ENCODE measurements at places on chromosomes 7 and 10. TPM values are rescaled to one million over a fixed set of nuclear protein-coding genes. Genes with fewer than 3 reads are reported as not detected.

GRCh38 chr7:91434836-91435235 lies 170.6 kb downstream of the FZD1 start:
- DNase-seq: peak; percentile 22

DNA sequence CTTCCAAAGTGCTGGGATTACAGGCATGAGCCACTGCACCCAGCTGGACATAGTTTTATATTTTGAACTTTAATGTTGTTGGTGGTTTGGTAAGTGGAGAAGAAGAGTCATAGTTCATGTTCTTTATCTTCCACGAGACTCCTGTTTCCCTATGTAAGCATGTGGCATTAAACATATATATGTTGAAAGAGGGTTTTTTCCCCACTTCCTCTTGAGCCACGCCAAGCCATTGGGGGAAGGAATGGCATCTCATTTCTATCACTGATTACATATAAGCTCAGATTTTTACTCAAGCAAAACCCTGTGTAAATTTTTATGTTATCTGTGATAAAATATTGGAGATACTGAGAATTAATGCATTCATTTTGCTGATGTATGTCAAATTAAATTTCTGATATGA lies 300.4 kb downstream of the PHF14 start:
- DNase-seq: no peak

GRCh38 chr7:22909917-22910316 lies 87.3 kb upstream of the TOMM7 start:
- no peak for DNase-seq

GRCh38 chr7:23474829-23475575 lies 4.7 kb upstream of the IGF2BP3 start:
- DNase-seq: no peak

DNA sequence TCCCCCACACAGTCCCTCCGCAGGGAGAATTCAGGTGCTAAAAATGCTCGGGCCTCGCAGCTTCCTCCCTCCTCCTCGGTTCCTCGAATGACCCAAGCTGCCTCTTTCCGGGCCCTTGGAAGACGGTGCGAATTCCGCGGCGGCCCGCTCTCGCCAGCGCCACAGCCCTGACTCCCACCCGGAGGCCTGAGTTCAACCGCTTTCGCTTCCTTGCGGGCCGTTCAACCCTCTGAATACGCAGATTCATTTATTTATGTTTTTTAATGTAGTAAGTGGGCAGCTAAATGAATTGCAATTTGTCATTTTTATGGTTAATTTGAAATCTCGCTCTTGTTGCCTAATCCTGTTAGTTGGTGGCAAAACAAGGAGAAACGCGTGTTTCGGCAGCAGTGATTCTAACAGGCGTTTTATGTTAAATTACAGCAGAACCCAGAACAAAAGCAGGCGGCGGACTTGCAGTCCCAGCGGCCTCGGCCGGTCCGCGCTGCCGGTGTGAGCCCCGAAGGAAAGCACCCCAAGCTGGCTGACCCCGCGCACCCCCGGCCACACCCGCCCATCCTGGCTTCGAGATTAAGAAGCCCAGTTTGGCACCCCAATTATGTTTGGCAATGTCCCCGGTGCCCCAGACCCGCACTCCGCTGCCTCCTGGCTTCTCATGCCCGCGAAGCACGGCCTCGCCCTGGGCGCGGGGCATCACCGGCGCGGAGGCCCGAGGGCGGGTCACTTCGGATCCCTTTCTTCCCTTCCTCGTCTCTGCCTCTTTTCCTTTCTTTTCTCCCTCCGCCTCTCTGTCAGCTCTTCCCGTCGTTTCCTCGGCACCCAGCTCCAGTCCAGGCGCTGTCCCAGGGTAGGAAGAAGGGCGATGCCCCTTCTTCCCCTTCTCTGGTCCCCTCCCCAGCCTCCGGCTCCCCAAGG lies 75.9 kb downstream of the INSIG1 start:
- no peak for DNase-seq

GRCh38 chr7:33190688-33191304 lies 61.4 kb downstream of the BBS9 start:
- no peak for DNase-seq

- DNase-seq: no peak
Observed at GRCh38 chr7:136702913-136703312, 165.5 kb upstream of the CHRM2 start.

- DNase-seq: no peak
Observed at GRCh38 chr7:86775203-86775602, 131.5 kb downstream of the GRM3 start.

DNA sequence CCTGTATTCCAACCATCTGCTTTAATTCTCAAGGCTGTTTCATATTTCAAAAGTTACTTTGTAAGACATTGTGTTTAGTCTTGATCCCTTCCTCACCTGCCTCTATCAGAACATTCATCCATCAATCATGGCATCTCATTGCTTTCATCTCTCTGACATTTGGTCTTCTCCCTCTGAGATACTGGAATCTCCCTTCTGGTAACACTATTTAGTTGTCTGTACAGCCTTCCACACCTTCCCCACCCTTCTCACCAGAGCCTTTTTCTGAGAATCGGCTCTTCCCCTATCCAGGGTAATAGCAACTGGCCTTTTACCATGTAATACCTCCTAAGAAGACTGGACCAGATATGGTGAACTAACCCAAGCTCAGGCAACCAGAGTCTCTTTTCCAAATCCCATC lies 10.1 kb downstream of the CACNA2D1 start:
- DNase-seq: no peak

DNA sequence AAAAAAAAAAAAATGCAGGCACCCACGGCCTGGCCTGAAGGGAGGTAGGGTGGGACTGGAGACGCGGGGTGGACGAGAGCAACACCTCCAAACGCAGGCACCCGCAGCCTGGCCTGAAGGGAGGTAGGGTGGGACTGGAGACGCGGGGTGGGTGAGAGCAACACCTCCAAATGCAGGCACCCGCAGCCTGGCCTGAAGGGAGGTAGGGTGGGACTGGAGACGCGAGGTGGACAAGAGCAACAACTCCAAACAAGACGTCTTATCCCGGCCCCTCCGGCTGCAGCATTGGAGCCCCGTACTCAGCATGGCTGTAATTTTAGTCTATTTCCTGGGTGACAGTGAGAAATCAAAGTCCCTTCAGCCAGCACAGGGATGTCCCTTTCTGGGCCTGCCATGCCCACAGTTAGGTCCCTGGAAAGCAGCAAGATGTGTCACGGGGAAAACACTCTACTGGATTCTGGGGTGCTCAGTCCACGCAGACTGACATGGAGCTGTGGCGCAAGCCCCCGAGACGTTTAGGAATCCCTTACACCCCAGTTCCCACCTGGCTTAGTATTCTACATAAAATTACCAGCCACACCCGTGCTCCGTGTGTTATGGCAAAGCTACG lies 119.9 kb downstream of the WDR37 start:
- no peak for DNase-seq

DNA sequence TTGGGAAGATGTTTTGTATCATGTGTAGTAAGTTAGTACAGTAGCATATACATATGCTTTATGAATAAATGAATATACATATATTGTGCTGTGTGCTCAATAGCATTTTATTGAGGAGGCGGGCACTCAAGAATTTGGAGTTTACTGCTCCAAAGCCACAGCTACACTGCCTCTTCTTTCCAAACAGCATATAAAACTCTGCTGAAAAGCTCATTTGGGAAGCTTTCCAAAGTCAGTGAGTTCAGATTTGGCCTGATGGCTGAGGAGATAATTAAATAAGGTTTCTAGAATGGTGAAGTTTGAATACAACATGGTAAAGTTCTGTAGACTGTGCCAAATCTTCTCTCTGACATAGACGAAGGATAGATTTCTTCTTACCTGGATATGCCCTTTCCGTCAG lies 29.8 kb downstream of the CDK1 start:
- no peak for DNase-seq

- DNase-seq: no peak
Observed at GRCh38 chr10:71073451-71074175, 138.8 kb upstream of the UNC5B start.

DNA sequence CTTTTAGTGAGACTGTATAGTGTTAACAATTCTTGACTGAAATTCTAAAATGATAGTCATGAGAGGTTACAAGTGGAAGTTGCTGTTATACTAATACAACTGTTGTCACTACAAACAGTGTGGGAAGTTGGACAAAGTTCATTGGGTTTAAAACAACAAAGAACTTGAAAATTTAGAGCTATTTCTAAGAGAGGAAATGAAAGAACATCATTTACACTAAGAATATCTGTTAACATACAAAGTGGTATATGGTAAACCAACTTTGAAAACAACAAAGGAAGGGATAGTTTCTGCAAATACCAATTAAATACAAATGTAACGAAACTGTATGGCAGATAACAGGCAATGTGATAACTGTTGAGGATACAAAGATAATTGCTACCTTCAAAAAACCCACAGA lies 11.6 kb downstream of the MTPN start:
- no peak for DNase-seq

DNA sequence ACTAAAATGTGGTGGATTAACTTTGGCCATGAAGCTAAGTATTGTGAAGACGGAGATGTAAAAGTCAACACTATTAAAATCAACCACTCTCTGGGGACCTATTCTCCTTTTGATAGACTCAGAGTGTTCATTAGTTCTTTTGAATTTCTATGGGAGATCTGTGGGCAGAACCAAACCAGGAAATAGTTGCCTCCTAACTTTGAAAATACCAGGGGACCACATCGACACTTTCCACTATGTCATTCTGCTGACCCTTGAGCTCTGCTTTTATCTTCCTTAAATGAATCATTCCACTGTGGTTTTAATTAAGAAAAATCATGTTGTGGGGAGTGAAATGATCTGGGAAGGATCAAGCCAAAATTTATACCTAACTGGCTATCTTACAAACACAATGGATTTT lies 960.5 kb downstream of the GATA3 start:
- no peak for DNase-seq

DNA sequence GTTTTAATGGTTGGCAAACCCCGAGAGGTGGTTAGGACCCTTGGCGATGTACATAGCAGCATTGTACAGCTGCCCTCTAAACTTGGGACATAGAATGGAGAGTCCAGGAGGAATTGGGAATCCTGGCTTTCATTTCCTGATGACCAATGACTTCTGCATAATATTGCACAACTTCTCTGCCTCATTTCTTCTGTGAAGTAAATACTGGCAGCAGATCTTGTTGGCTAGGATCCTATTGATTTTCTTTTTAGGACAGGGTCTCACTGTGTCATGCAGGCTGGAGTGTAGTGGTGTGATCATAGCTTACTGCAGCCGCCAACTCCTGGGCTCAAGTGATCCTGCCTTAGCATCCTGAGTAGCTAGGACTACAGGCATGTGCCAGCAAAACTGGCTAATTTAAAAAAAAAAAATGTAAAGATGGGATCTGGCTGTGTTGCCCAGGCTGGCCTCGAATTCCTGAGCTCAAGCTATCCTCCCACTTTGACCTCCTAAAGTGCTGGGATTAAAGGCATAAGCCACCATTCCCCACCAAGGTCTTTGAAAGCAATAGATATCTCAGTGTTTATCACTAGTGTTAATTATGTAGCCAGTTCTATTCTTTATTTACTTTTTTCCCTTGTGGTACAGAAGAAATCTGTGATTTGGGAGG lies 58.1 kb downstream of the PODXL start:
- no peak for DNase-seq

- DNase-seq: peak; percentile 85
Observed at GRCh38 chr7:143882020-143882603, 19.9 kb downstream of the TCAF1 start.

DNA sequence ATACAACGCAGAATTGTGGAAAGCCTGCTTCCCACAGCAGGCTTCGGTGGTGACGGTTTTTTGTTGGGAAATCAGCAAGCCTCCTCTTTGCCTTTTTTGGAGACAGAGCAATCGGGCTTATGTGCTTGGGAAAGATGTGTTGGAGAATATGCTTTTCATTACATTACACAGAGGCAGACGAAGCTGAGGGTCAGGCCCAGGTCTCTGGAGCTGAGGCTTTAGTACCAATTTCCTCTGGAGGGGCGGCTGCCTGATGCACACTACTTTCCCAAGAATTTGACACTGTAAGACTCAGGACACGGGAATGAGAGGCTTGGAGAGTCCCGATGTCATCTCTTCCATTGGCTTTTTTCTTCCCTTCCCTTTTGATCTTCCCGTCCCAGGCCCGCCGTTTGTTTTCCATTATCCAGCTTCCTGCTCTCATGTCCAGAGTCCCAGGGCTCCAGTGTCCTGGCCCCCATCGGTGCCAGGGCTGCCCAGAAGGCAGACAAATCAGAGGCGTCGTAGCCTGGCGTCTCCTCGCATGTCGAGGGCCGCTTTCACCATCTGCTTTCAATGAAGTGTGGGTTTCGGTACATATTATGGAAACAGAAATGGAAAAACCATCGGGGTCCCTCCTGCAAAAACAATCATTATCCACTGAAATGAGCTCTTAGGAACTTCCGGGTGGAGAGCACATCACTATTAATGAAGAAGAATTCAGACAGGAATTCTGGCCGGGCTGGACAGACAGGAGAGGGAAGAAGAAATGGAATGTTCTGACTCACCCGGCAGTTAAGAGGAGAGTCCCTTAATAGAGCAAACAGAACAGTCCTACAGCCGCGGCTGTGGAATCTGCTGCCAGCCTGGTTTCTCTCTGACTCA lies 123.0 kb upstream of the JCAD start:
- DNase-seq: peak; percentile 82

- DNase-seq: no peak
Observed at GRCh38 chr7:40135317-40135610, 459 bp downstream of the SUGCT start.

DNA sequence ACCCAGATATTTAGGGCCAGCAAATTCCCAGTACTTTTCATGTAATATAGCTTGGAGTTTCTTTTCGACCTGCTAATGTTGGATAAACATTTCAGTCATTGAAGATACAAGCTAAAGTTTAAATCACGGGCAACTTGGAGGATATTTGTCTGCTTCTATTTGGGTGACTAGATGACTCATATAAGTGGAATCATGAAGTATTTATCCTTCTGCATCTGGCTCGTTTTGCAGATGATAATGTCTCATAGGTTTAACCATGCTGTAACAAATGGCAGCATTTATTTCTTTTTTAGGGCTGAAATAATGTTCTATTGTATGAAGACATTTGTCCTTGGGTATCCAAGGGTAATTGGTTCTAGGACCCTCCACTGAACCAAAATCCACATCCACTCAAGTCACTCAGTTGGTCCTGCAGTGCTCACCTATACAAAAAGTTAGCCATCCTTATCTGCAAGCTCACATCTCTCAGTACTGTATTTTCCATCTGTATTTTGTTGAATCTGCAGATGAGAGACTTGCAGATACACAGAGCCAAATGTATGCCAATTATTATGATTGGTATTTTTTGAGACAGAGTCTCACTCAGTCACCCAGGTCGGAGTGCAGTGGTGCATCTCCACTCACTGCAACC lies 187.2 kb upstream of the CSTF2T start:
- DNase-seq: no peak

- DNase-seq: no peak
Observed at GRCh38 chr10:132138133-132138532, 48.6 kb upstream of the DPYSL4 start.

GRCh38 chr7:30168835-30169573 lies 34.2 kb downstream of the MTURN start:
- DNase-seq: no peak

Gene CASTOR2
- polyA plus RNA-seq: 14.8 TPM

Gene ANKRD30A
- polyA plus RNA-seq: not detected

Gene SLC18A3
- polyA plus RNA-seq: not detected

Gene LLCFC1
- polyA plus RNA-seq: 0.70 TPM

Gene SEC31B
- not detected for polyA plus RNA-seq

Gene GARIN1A
- 2.2 TPM for polyA plus RNA-seq

Gene RNF133
- polyA plus RNA-seq: not detected

Gene C10orf143
- 3.2 TPM for polyA plus RNA-seq

Gene KDM7A
- 8.8 TPM for polyA plus RNA-seq

Data from muscle of arm (tissue), 14 donors.